ENCODE measurements at places on chromosomes 7 and 10. TPM values are rescaled to one million over a fixed set of nuclear protein-coding genes. Genes with fewer than 3 reads are reported as not detected.

Gene LRRC61
- 21.9 TPM for total RNA-seq

Gene ABCC2
- 1.0 TPM for total RNA-seq

Gene KAT6B
- 24.8 TPM for total RNA-seq

Gene GHRHR
- total RNA-seq, result not detected

Gene BET1
- 20.8 TPM for total RNA-seq

Gene NFKB2
- 253 TPM for total RNA-seq

Gene CCDC3
- not detected for total RNA-seq

Gene PCDH15
- not detected for total RNA-seq

Gene SFTPA1
- total RNA-seq, result not detected

Data from activated CD8-positive, alpha-beta T cell treated with anti-CD3 and anti-CD28 coated beads for 36 hours (primary cell).